ENCODE measurements at places on chromosomes 2 and 18.

DNA sequence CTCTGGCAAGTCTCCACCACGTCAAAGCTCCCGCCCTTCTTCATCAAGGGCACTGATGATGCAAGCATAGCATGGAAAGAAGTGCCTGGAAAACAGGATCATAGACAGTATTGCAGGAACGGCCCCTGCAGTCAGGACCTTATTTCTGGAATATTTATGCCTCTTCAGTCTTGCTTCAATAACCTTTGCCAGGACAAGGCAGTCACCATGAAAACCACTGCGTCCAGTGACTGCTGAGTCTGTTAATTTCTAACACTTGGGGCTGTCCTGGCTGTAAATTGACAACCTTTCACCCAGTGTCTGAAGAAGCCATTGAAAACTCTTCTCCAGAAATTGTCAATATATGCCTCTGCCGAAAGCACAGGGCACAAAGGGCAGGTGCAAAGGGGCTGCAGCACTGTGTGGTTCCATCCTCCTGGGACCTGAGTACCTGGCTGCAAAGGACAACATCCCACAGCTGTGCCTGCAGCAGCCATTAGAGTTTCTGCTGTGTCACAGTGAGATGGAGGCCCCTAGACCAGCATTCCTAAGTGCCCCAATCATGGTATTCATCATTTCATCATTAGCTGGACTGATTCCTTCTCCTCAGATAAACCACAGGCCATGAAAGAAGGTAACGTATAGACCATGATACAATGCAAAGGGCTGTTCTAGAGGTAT is 819.6 kb downstream of the RNF144A start:
- DNase-seq = peak; percentile 51

DNA sequence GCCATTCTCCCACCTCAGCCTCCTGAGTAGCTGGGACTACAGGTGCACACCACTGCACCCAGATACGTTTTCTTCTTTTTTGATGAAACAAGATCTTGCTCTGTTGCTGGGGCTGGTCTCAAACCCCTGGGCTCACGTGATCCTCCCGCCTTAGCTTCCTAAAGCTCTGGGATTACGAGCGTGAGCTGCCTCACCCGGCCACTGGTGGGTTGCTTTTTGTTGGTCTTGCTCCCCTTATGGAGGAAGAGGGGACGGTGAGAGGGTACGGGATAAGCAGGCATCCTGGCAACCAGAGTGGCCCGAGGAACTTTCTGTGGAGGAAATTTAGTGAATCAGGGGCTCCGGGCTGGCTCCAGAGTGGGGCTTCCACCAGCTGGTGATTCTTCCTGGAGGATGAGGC is 222.3 kb downstream of the HDAC4 start:
- DNase-seq = no peak

DNA sequence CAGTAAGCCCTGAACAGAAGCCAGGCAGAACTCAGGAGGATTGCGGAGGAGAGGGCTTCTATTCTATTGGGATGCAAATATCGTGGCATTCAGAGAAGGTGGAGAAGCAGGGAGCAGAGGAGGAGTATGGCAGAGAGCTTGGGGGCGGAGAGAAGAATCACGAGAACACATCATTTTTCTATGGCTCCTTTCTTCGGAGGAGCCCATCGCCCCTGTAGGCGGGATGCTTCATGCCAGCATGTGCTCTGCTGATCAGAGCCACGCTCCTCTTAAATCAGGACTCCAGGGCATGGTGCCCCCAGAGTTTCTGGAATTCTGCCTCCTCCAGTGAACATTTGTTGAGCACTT is 71.1 kb downstream of the CIB4 start:
- DNase-seq = no peak

GRCh38 chr2:179837408-179837807 is 24.0 kb downstream of the ZNF385B start:
- DNase-seq = peak; percentile 67

- DNase-seq = peak; percentile 36
Measured at GRCh38 chr2:144890828-144891227, 370.9 kb upstream of the ZEB2 start.

DNA sequence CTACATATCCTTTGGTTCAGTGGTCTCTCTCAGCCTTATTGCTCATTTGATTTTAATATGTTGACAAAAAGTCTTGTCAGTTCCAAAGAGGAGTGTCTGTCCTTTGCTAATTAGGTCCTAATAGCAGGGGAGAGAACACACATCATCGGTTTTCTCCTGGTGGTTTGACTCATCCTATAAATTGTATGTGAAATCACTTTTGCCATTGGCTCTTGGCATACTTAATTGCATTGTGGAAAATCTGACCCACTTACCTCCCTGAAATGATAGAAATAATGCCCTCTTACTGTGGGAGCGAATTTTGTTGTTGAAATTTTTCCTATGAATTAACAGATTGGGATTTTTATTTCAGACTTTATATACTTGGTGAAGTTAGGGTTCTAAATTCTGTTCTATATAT is 58.3 kb downstream of the MTCL1 start:
- no peak for DNase-seq
